ENCODE measurements at places on chromosomes 2 and 18.

DNA sequence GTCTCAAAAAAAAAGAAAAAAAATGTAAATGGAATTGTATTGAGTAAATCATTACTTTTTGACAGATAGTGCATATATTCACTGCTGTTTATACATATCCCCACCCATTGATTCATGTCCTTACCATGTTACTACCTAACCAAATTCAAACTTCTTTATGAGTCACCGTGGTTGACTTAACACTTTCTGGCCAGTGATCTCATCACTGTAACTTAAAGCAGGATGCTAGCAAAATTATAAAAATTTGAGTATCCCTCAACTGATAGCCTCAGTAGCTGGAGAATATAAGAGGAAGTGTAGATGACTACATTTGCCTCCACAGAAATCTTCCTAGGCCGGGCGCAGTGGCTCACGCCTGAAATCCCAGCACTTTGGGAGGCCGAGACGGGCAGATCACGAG is 13.4 kb downstream of the CNOT9 start:
- no peak for DNase-seq

- DNase-seq = no peak
These were observed 173.1 kb downstream of the SEPTIN10 start for GRCh38 chr2:109440499-109441156.

DNA sequence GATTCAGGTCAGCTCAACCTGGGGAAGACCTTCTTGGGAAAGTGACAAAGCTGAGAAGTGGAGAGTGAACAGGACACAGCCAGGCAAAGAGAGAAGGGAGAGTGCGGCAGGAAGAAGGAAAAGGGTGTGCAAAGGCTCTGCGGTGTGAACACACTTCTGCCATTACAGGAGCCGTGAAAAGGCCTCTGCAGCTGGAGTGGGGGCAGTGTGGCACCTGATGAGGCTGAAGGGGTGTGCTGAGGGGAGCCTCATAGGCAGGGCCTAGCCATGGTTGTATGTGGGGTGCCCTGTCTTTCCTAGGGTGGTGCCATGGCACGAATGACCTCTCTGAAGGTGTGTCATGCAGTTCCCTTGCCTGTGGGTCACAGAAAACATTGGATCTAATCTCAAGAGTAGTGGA is 347.6 kb downstream of the CYRIA start:
- no peak for DNase-seq

DNA sequence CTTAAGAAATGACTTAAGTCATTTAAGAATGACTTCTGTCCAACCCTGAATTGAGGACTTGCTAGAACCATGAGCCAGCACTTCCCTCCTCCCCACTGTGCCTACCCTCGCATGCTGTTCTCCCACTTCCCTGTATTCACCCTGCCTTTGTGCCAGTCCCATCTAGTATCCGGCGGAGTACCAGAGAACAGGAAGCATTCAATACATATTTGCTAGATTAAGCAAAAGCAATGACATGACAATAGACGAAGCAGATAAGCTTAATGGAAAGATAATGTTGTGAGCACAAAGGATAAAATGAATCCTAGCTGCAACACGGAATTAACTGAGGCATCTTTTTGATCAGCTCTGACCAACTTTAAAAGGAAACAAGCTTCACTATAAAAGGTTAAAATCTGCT is 328.5 kb downstream of the TDRD15 start:
- no peak for DNase-seq

DNA sequence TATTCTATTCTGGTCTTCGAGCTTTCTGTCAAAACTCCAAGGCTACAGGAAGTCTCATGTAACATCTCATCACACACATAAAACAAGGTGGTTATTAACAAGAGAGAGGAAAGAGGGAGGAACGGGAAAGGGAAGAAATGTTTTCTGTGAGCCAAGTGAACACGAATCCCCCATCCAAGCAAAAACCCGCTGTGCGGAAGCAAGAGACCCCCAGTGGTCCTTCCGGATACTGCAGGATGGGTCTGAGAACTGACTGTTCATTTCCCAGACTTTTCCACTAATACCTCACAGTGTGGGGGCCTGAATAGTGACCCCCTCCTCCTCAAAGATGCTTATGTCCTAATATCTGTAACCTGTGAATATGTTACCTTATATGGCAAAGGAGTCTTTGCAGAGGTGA is 19.0 kb upstream of the DIPK1C start:
- DNase-seq = no peak

GRCh38 chr2:12317814-12318426 is 398.8 kb upstream of the TRIB2 start:
- DNase-seq = no peak

- no peak for DNase-seq
These were observed 318.7 kb downstream of the CLIP4 start for GRCh38 chr2:29433920-29434319.

DNA sequence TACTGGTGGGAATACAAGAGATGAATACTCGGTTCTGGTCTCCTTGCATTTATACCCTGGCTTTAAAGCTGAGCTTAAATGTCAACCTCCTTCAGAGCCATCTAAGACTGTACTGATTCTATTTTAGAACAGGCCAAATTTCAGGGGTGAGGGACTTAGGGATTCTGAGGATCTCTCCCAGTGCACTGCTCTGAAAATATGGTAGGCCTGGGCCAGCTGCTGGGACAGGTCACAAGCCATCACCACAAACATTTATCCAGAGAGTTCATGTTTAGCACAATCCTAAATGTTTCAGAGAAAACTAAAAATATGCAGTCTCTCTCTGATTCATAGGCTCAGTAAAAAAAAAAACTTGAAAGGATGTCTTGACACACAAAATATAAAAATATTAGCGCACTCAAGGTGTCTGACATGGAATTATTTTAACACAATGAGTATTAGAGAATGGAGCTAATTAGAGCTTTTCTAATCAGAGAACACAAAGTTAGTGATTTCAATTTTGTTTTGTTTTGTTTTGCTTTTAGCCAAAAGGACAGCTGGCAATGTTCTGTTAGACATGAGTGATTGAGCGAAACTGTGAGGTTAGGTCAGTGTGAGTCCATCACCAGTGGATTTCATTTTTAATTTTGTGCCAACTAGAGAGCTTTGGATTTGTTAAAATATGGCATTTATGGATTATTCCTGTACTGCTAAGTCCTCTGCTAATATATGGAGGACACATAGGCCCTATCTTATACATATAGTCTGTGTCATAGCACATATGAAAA is 38.8 kb downstream of the MFSD6 start:
- no peak for DNase-seq

GRCh38 chr2:198351647-198352046 is 547.3 kb downstream of the PLCL1 start:
- DNase-seq = no peak

DNA sequence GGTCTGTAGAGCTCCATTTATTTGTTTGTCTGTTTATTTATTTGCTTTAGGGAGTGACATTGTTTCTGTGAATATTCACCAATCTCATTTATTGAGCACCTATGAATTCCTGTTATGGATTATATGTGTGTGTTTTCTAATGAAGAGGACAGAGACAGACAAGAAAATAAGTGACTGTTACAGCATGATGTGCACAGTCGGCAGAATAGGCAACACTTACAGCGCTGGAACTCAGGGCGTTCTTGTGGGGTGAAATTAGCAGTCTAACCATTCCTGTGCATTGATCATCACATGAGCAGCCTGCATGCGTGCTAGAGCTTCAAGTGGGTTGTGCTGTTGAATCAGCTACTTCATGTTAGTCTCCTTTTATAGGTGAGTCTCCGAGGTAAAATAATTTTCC is 960.7 kb downstream of the SLC4A3 start:
- no peak for DNase-seq

DNA sequence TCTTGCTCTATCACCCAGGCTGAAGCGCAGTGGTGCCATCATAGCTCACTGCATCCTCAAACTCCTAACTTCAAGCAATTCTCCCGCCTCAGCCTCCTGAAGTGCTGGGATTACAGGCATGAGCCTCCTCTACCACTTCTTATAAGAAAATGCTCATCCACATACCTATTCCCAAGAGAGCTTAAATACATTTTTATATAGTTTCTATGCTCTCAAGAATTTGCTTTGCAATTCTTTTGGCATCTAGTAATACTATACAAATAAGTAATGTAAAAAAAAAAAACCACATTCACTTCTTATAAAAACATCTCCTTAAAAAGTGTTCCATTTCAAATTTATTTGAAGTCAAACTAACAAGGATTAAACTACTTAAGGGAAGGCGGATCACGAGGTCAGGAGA is 197.3 kb downstream of the DNAH7 start:
- no peak for DNase-seq
